ENCODE measurements at places on chromosomes 7 and 10.

DNA sequence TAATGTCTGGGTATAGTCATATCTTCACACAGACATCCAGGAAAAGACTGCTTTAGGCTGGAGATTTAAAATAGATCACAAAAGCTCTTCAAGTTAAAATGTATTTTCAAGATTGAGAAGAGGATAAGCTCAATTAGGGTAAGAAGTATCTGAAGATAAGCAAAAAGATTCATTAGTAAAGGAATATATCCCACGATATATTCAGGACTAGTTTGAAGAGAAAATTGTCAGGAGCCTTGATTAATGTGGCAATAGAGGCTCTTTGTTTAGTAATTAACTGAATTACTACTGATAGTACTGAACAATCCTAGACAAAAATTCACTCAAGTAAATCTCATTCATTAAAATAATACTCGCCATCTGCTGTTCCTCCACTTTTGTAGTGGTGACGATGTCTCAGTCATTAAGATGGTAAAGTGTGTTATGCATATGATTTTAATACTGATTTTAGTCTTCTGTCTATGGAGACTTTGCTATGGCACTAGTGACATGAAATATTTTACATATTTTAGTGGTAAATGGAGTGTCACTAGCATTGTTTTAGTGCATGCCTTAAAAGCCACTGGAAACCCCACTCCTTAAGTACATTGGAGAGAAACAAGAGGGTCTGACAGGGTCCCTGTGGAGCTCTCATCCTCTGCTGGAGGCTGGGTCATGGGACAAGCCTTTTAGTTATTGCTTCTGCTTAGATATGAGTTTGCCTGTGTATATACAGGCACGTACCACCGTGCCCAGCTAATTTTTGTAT lies 32.8 kb downstream of the INPP5F start:
- DNase-seq = no peak

DNA sequence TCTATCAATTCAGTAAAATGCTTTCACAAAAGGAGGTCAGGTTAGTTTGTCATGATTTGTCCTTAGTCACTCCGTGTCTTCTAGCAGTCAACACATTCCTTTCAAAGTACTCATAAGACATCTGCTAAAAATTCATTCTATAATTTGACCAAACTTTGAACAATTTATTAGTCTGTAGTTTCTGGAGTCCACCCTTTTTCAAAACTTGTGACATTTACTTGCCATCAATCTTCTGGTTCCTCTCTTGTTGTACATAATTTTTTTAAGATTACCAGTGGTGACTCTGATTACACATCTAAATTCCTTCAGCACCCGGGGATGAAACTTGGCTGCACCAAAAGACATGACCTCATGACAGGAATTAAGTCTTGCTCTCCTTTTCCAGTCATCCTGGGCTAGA lies 130.1 kb downstream of the NEBL start:
- DNase-seq = no peak

DNA sequence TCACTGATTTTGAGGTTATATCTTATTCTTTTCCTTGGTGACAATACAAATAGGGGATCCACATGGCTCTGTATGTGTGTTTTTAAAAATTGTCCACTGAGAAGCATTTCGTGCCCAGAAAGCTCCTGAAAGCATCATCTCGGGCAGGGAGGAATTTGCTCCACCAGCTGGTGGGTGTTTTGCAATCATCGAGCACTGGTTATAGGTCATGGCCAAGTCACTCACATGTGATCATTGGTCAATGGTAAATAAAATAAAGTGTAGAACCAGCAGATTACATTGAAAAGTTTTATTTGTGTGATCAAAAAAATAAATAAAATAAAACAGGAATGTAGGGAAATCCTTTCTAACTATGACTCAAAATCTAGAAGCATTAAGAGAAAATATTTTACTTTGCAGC lies 23.0 kb upstream of the SNX13 start:
- DNase-seq = no peak

DNA sequence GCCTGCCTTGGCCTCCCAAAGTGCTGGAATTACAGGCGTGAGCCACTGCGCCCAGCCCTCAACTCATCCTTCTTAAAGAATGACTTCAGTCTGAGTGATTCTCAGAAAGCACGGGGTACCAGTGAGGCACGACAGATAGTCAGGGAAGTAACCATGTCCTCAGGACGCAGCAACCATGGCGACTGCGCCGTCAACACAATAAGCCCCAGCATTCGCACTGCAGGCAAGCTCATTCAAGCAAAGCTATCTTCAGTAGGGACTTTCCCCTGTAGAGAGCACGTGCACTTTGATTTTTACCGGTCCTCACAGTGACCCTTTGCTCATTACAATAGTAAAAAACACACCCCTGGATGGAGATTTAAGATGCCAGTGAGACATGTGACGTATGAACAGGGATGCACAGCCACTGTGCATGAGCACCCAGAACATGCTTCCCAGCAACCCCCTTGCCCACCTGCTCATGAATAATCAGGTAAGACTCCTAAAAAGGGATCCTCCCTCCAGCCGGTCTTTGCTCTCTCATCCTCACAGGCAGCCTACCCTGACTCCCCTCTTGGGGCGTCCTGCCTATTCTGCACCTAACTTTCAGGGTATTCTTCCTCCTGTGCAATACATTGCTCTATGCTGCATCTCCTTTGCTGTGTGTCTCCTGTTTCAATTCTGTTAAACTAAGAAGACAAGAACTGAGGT lies 9.1 kb downstream of the WDR86 start:
- DNase-seq = no peak

GRCh38 chr10:96172666-96173065 lies 42.6 kb downstream of the ZNF518A start:
- DNase-seq = no peak

GRCh38 chr10:95440038-95440725 lies 121.0 kb downstream of the SORBS1 start:
- DNase-seq = no peak
